Mammary epithelial cell (primary cell): ENCODE measurements at places on chromosomes 5 and 9. TPM values are rescaled to one million over a fixed set of nuclear protein-coding genes. Genes with fewer than 3 reads are reported as not detected.

Gene SEC61B
- total RNA-seq, result 164 and 171 TPM in 2 replicates

Gene KCNV2
- not detected for total RNA-seq

Gene PTGS1
- 3.7 TPM for total RNA-seq

Gene MZB1
- not detected for total RNA-seq

Gene ISOC1
- 19.7 TPM for total RNA-seq

Gene PCDHA10
- 1.3 TPM for total RNA-seq

Gene GCNT1
- 18.1 and 39.8 TPM in 2 replicates for total RNA-seq

Gene FGF1
- 3.1 and 7.9 TPM in 2 replicates for total RNA-seq

Gene BHMT2
- total RNA-seq, result not detected in 2 replicates

Gene ZNF354C
- 5.3 and 5.4 TPM in 2 replicates for total RNA-seq

Gene IL9
- total RNA-seq, result not detected

Gene MAP1B
- total RNA-seq, result 103 TPM
